Breast epithelium (tissue), 4 donors: ENCODE measurements at places on chromosomes 12 and 14. TPM values are rescaled to one million over a fixed set of nuclear protein-coding genes. Genes with fewer than 3 reads are reported as not detected.

- H3K4me3 ChIP-seq, result no peak overlapping the region
- H3K4me1 ChIP-seq, result no peaks in the 10 kb centered on the region
- no peaks in the 10 kb centered on the region for H3K36me3 ChIP-seq
- DNase-seq, result no peak
- H3K27ac ChIP-seq, result no peak overlapping the region
Measured at GRCh38 chr12:21542403-21542802, 16.3 kb downstream of the SPX start.

Gene C14orf39
- 0.33 TPM for total RNA-seq

- H3K4me3 ChIP-seq, result no peak overlapping the region
- no peaks in the 10 kb centered on the region for H3K36me3 ChIP-seq
- DNase-seq, result no peak
- no peak overlapping the region for H3K27ac ChIP-seq
Measured at GRCh38 chr12:33752854-33753253, 269.4 kb upstream of the ALG10 start.

Gene SDSL
- total RNA-seq, result 4.6 TPM

Gene TBK1
- 43.9 TPM for total RNA-seq

DNA sequence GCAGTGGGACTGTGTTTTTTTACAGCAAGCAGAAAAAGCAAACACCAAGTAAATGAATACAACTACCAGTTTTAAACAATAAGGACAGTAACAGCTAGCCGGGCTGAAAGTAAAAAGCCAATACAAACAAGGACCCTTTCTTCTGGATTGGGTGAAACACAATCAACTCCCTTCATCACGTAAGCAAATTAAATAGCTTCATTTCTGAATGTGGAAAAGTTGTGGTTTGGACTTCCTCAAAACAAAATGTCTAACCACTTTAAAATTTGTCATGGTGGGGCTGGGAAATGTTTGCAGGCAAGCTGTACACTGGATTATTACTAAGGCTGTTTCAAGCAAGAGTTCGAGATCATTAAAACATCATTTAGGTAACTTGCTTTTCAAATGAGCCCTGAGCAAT, 47.4 kb downstream of the TCHP start:
- H3K27me3 ChIP-seq, result no peaks in the 10 kb centered on the region
- no peak overlapping the region for H3K4me3 ChIP-seq
- H3K4me1 ChIP-seq, result no peaks in the 10 kb centered on the region
- no peak for DNase-seq
- no peaks in the 10 kb centered on the region for H3K36me3 ChIP-seq

GRCh38 chr12:132066345-132066685, 77.8 kb downstream of the DDX51 start:
- H3K27me3 ChIP-seq, result no peaks in the 10 kb centered on the region
- H3K36me3 ChIP-seq, result peaks cover 19% of the 10 kb centered on the region
- no peak overlapping the region for H3K4me3 ChIP-seq
- no peaks in the 10 kb centered on the region for H3K4me1 ChIP-seq
- no peak overlapping the region for H3K27ac ChIP-seq
- no peak for DNase-seq
